ENCODE measurements at places on chromosomes 4 and X. TPM values are rescaled to one million over a fixed set of nuclear protein-coding genes. Genes with fewer than 3 reads are reported as not detected.

Gene PPARGC1A
- total RNA-seq: 0.14 TPM

Gene KIAA1210
- not detected for total RNA-seq

Gene GPR34
- 0.05 TPM for total RNA-seq

Gene TRPC5OS
- total RNA-seq: not detected

Gene PHKA1
- total RNA-seq: 24.5 TPM

Gene GCNA
- 1.4 TPM for total RNA-seq

Gene CFP
- total RNA-seq: 0.37 TPM

Gene SPATA4
- total RNA-seq: not detected

Gene APELA
- total RNA-seq: not detected

Gene ABLIM2
- 1.7 TPM for total RNA-seq

Gene TRPC3
- 0.05 TPM for total RNA-seq

Gene TCEAL6
- total RNA-seq: not detected

Gene GLRA2
- total RNA-seq: not detected

Gene MMAA
- total RNA-seq: 1.3 TPM

Gene FAM184B
- total RNA-seq: 0.05 TPM

Gene DCAF12L1
- not detected for total RNA-seq

Gene IL21
- not detected for total RNA-seq

Gene MTNR1A
- total RNA-seq: 0.33 TPM

Gene PRICKLE3
- 17.8 TPM for total RNA-seq

Gene SH2D1A
- total RNA-seq: not detected

Gene RNF150
- total RNA-seq: 0.39 TPM

Gene MMRN1
- not detected for total RNA-seq

Gene OTUD5
- total RNA-seq: 60.3 TPM

Gene UGT8
- 0.17 TPM for total RNA-seq

Gene FRG2
- total RNA-seq: 0.09 TPM

Gene ABHD18
- total RNA-seq: 3.5 TPM

Gene SPANXN4
- total RNA-seq: not detected

Gene SLC6A14
- not detected for total RNA-seq

Gene DCAF4L1
- total RNA-seq: 0.12 TPM

Gene TMEM192
- 7.4 TPM for total RNA-seq

Gene YTHDC1
- total RNA-seq: 32.7 TPM

Gene NPY2R
- 0.02 TPM for total RNA-seq

Gene DHX15
- 118 TPM for total RNA-seq

Gene SULT1E1
- total RNA-seq: not detected

Gene RBMXL3
- total RNA-seq: not detected

Gene PDK3
- total RNA-seq: 6.3 TPM

Gene HNRNPH2
- 59.7 TPM for total RNA-seq

All from A549 treated with CORT108297 at 1 μM for 4 hours (cell line).